Stimulated activated CD4-positive, alpha-beta T cell treated with anti-CD3 and anti-CD28 coated beads, Interleukin-1b, Interleukin-23, amount 100 ng/mL, for 1 hour (primary cell): ENCODE measurements at places on chromosomes 4 and X.

DNA sequence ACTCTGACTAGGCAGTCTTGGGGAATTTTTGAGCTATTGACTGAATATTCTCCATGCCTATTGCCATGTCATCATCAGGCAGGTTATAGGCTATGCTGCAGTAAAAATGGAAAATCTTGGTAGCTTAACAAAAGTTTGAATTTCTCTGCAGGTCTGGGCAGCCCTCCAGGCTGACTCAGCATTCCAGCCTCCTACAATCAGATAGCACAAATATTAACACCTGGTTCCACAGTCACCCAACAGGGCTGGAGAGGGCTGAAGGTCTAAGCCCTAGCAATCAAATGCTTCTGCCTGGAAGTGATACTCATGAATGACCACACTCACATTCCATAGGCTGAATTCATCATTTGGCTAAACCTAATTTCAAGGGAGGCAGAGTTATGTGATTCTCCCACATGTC, 9.6 kb upstream of the PPP3CA start:
- DNase-seq, result no peak

- DNase-seq, result no peak
Measured at GRCh38 chrX:115650916-115651315, 89.9 kb downstream of the PLS3 start.

DNA sequence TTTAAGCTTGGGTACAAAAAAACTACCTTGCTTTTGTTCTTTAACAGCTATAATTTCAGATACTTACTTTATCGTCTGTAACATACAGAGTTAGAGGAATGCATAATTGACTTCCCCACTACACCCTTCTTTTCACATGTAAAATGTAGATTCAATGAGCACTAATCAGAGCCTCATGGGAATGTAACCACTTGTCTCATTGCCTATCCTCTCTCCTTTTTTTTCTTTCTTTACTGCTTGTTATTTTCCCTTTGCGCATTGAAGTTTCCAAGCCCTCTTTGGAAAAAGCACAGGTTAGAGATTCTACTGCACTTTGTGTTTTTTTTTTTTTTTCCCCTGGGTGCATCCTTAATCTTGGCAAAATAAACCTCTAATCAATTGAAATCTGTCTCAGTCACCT, 965.1 kb upstream of the PABPC4L start:
- DNase-seq, result no peak

GRCh38 chr4:71253545-71253944, 85.3 kb upstream of the SLC4A4 start:
- DNase-seq, result no peak

DNA sequence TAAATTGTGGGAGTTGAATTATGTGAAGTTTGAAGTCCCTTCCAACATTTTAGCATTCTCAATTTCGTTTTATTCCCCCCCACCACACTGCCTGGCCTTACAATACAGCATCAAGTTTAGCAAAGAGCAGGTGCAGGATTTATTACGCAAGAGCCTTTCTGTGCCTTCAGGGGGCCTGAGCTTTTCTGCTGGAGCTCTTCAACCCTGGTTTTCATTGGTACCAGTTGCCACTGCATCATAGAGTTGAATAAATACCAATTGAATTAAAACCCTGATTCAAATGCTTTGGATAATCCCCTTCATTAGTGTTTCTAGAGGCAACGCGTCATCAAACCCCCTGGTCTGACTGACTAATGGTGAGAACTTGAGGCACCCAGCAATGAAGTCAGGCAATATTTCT, 43.6 kb upstream of the KIT start:
- DNase-seq, result no peak

DNA sequence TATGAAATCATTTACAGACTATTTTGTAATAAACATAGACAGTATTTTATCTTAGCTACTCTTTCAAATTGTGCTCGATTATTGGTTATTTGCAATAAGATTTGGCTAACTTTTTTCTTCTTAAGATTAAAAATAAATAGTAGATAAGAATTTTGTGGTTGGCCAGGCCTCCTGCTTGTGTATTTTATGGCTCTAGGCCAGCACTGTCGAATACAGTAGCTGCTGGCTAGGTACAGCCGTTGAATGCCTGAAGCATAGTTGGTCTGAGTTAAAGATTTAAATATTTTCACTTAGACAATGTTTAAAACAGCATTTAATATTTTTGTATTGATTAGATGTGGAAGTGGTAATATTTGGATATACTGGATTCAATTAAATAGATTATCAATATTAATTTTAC, 481.0 kb downstream of the SPRY1 start:
- DNase-seq, result no peak

GRCh38 chrX:140701480-140701879, 8.1 kb upstream of the LINC00632 start:
- no peak for DNase-seq

- no peak for DNase-seq
Measured at GRCh38 chr4:38615847-38616246, 48.2 kb upstream of the KLF3 start.

GRCh38 chrX:14546190-14546589, 16.9 kb downstream of the GLRA2 start:
- no peak for DNase-seq

GRCh38 chr4:8581094-8581861, 1.1 kb downstream of the GPR78 start:
- DNase-seq, result no peak

DNA sequence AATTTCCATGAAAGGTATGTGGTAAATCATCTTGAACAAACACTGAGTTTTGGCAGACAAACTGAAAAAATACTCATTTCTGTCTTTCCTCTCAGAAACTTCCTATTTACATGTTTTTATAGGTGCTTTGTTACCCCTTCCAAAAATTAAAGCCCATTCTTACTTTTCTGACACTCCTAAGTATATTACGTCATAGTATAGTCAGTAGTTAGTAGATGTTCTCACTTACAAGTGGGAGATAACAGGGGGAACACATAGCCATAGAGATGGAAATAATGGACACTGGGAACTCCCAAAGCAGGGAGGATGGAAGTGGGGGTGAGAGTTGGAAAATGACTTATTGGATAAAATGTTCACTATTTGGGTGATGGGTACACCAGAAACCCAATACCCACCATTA, 28.8 kb downstream of the TXK start:
- no peak for DNase-seq
